ENCODE measurements at places on chromosomes 16 and 17.

DNA sequence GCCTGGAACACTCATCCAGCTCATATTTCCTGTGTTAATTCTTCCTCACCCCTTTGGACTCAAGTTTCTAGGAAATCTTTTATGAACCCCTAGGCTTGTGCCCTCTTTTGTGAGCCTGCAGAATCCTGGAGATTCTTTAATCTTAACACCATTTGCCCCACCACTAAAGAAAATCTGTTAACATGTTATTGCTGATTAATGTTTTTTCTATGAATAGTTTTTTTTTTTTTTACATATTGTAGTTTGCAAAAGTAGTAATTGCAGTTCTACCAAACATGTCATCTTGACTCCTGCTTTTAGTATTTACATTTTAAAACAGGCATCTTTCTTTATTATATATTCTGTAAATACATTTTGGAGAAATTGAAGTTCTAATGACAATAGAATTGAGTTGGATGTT, 8.5 kb downstream of the PRSS54 start:
- no peak for DNase-seq

DNA sequence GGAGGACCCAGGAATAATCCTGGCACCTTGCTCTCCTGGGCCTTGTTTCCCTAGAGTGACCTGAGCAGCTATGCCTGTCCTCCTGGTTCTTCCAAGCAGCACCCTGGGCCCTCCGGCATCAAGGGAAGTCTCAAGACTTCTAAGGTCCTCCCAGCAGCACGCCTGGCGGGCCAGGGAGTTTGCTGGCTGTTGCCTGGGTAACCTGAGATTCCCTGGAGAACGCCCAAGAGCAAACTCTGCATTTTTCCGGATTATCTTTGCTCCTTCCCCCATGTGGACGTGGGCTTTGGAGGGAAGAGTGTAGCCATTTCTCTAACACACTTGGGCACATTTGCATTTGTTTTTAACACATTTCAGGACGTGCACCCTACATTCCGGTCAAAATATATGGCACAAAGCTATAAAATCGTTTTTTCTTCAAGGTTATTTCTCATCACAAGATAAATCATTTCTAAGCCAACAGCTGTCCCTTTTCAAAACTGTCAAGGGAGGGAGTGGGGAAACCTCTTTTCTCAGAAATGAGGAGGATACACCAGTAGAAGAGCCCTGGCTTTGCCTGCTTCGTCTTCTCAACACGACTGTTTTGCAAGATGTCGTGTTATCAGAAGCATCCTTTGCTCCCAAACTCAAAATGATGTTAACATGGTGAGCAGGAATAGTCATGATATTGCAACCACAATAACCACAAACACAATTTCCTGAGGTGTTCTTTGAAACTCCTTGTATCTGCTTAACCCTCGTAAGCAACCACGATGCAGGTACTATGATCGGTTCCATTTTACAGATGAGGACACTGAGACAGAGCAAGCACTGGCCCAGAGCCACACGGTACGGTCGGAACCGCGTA, 116.5 kb downstream of the ADCY9 start:
- DNase-seq, result no peak

GRCh38 chr16:49464093-49464492, 90.5 kb downstream of the C16orf78 start:
- DNase-seq, result no peak

- DNase-seq, result no peak
These were observed 3.4 kb downstream of the BLTP2 start for GRCh38 chr17:28641579-28641978.

DNA sequence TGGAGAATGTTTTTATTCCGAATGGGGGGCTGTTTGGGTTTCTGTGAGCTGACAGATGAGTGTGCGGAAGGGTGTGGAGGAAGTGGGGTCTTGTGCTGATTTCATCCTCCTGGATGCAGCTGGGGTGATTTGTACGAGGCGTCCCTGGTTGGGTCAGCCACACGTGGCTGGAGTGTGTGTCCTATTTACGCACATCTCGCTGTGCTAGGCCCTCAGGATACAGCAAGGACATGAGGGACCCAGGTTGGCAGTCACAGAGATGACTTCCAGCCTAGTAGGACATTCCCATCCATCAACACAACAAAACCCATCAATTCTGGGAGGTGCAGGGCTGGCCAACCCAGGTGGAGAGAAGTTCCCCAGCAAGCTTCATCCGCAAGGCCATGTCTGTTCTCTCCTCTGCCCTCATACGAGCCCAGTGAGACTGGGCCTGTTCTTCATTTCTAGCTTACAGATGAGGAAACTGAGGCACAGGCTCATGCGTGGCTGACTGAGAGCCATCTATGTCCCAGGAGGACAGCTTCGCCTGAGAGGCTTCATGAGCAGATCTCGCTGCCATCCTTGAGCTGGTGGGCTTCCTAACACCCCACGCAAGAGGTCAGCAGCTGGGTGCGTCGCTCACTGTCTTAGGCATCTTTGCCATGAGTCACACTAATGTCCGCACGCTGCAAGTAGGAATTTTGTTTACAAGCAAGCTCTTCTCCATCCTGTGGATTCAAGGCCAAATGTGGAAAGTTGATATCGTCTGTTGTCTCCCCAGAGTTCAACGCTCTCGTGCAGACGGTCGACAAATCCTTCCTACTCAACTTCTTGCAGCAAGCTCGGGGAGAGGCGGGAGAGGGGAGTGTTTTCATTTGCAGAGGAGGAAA, 24.4 kb downstream of the IRF8 start:
- no peak for DNase-seq

- peak; percentile 25 for DNase-seq
These were observed 13.2 kb downstream of the CHCT1 start for GRCh38 chr17:60435244-60436167.

DNA sequence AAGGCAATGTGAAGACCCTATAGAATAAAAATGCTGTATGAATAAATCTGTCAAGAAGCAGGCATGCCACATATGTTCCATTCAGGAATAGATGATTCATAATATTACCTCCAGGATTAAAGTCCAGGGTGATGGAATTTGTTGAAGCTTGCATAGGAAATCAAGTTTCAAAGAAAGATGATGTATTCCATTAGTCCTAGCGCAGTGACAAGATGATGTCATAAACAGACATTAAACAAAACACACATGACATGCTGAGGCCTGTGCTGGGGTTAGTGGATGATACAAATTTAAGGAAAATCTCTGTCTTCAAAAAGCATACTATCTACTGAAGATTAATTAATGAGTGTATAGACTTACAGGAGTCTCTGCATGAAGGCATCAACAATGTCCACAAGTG, 1025.2 kb downstream of the CDH11 start:
- no peak for DNase-seq

- DNase-seq, result no peak
These were observed at the start of gene CD19 for GRCh38 chr16:28931801-28932225. Gene CD19 (plus strand): TSS chr16:28931971. CDS start chr16:28932001, 30 bp downstream.

DNA sequence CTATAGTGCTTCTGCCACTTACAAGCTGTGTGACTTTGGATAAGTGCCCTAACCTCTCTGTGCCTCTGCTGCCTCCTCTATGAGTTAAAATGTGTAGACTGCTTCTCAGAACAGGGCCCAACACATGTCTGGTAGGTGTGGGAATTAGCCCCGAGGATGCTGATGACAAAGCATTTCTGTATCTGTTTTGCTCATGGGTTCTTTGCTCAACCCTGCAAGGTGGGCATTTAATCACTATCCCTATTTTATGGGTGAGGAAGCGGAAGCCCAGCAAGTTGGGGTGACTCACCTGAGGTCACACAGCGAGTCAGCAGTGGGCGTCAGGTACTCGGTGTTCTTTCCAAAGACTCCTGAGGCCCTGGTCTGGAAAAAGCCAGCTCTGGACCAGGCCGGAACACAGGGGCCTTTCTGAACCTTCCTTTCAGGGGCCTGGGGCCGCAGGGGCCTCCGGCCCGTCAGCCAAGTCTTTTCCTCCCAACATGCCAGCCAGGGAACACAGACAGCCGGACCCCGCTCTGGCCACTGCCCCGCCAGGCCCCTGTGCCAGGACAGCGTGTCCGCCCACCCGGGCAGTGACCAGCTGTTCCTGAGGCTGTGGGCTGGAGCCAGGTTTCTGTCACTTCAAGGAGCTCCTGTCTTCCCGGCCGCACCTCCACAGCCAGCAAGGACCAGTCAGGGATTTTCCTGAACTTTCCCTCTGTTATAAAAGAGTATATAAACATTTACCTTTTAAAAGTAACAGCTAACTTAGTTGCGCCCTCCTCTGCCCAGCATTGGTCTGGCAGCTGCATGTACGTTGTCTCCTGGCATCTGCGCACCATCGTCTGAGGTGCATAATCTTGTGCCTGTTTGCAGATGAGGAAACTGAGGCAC, 62.5 kb downstream of the SREBF1 start:
- DNase-seq, result no peak

GRCh38 chr16:85158743-85159178, 46.5 kb upstream of the CIBAR2 start:
- DNase-seq, result no peak

- DNase-seq, result no peak
These were observed 175.0 kb downstream of the AIPL1 start for GRCh38 chr17:6259899-6260298.

DNA sequence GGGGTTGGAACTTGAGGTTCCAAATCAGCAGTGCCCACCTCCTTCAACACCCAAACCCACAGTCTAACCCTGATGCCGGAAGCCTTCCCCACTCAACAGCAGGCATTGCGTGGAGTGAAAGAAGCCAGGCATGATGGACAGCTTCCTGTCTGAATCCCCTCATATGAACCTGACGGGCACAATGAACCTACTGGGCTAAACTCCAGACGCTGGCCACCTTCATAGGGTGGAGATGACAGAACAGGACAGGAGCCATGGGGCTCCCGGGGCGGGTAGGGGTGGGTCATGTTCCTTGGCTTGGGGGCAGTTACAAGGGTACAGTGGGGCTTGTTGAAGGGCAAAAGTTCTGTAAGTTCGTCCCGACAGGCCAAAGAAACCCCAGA, 460 bp upstream of the HSBP1 start:
- DNase-seq, result no peak

GRCh38 chr16:11264155-11264832, 4.8 kb downstream of the TNP2 start:
- no peak for DNase-seq

GRCh38 chr16:78524066-78524595, 424.7 kb downstream of the WWOX start:
- no peak for DNase-seq

- no peak for DNase-seq
These were observed 21.9 kb downstream of the SEC14L5 start for GRCh38 chr16:4979736-4980660.

- no peak for DNase-seq
These were observed 2.1 kb downstream of the METTL22 start for GRCh38 chr16:8623634-8624033.

DNA sequence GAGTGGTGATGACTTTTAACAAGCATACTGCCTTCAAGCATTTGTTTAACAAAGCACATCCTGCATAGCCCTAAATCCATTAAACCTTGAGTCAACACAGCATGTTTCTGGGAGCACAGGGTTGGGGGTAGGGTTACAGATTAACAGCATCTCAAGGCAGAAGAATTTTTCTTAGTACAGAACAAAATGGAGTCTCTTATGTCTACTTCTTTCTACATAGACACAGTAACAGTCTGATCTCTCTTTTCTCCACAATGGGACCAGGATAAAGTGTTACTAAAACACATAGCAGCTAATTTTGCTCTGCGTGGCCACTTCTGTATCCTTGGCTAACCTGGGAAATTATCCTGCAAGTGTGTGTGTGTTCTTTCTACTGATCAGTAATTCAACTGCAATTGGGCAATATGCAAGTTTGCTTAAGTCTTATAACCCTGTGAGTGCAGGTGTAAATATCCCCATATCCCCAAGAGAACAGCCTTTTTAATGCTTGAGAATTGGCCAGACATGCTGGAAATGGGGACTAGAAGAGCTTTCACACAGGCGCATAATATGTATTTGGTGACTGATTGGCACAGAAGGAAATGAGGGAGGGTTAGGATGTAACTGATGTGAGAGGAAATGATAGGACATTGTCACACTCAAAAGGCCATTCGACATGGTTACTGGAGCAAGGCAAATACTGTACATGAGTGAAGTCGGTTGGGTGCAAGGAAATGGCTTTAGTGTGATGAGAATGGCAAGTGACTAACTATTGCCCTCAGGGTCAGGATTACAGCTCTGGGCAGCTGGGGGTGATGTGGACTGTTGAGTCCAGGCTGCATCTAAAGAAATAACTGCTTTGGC, 10.8 kb upstream of the ANKS4B start:
- DNase-seq, result no peak

DNA sequence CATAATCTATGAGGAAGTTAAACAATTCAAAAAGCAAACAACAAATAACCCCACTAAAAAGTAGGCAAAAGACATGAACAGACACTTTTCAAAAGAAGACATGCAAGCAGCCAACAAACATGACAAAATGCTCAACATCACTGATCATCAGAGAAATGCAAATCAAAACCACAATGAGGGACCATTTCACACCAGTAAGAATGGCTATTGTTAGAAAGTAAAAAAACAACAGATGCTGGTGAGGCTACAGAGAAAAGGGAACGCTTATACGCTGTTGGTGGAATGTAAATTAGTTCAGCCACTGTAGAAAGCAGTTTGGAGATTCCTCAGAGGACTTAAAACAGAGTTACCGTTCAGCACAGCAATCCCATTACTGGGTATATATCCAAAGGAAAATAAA, 24.4 kb downstream of the TNFRSF13B start:
- DNase-seq, result no peak

- DNase-seq, result peak; percentile 82
These were observed 1.2 kb downstream of the TMEM95 start for GRCh38 chr17:7356072-7356549.

GRCh38 chr17:41153856-41154255, 4.2 kb upstream of the KRTAP4-5 start:
- no peak for DNase-seq

- DNase-seq, result no peak
These were observed 534.1 kb downstream of the WWOX start for GRCh38 chr16:78633551-78633950.

All from stimulated activated CD4-positive, alpha-beta T cell treated with anti-CD3 and anti-CD28 coated beads, Interleukin-4, amount 100 ng/mL, for 48 hours (primary cell).